CD4-positive, alpha-beta T cell treated with Interferon alpha-2 for 1 hour (primary cell): ENCODE measurements at places on chromosomes 16 and 17.

- no peak for DNase-seq
Measured at GRCh38 chr16:5077304-5077703, 5.7 kb downstream of the ALG1 start.

DNA sequence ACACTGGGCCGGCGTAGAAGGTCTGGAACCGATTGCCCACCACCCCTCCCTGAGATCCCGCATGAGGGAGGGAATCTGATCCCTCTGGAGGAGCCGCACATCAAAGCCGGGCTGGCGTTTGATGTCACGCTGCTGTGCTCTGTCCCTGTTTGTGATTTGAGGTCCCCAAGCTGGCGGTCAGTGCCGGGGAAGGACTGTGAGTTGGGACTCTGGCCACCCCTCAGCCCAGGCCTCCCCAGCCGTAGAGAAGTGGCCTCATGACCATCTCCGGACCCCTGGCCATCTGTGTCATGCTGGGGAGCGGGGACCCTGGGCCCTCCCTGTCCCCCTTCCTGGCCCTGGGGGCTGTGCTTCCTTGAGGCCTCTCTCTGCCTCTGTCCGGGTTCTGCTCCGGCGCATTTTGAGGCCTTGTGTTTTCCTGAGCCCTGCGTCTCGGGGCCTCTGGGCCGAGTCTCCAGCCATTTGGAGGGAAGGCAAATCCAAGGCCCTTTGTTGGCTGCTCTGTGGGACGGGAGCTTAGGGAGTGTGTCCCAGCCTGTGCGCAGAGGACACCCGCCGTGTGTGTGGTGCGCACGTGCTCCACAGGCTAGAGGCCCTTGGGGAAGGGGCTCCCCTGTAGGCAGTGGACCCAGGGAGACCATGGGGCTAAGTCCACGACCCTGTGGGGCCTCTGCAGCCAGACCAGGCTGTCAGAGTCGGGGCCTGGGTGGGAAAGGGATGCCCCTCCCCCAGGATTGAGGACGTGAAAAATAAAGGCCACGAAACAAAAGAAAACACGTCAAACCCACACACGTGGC, 15.1 kb downstream of the ASPSCR1 start:
- DNase-seq: no peak

DNA sequence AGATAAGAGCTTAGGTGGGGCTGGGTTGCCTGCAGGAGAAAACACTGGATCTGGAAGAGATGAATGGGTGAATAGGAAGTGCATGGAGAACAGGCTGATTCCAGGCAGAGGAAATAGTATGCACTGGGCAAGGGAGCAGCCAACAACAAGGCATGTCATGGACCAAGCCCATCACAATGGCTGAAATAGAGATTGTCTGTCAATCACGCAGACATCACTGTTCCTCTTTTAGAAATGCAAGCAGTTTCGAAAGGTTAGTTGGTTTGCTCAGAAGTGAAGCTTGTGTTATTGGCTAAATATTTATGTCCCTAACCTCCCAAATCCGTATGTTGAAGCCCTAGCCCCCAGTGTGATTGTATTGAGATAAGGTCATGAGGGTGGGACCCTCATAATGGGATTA, 621.7 kb upstream of the CDH11 start:
- no peak for DNase-seq

GRCh38 chr17:11840831-11841230, 156.4 kb downstream of the ZNF18 start:
- no peak for DNase-seq

GRCh38 chr16:4178468-4179010, 62.3 kb upstream of the ADCY9 start:
- DNase-seq: no peak

GRCh38 chr17:40854175-40854814, 12.7 kb downstream of the KRT12 start:
- DNase-seq: no peak

DNA sequence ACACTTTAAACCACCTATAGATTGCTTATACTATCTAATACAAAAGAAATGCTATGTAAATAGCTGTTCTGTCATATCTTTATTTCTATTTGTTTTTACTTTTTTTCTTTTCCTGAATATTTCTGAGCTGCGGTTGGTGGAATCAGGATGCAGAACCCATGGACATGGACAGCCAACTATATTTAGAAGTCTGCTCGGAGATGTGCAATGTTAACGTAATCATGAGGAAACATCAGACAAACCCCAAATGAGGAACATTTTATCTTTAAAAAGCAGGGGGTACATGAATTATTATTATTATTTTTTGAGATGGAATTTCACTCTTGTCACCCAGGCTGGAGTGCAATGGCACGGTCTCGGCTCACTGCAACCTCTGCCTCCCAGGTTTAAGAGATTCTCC, 31.4 kb upstream of the GHDC start:
- no peak for DNase-seq

DNA sequence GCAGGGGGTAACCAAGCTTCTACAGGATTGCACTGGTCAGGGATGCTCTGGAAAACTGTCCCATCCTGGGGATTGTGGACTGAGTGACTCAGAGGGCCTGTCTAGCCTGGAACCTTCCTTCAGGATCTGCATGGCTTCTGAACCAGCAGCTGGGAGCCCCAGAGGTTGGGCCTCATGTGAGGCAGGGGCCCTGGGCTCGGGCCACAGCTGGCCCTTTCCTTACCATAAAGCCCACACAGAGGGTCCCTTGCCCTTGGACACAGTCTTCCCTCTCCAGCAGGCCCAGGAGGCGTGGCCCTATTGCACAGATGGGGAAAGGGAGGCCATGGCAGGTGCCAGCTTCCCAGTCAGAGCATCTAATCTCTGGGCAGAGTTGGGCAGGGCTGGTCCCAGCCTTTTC, 30.5 kb downstream of the ADCY7 start:
- DNase-seq: no peak
